ENCODE measurements at places on chromosomes 2 and 18. TPM values are rescaled to one million over a fixed set of nuclear protein-coding genes. Genes with fewer than 3 reads are reported as not detected.
A peak's percentile ranks its signal among the peaks of the same experiment; 100 is the strongest.

DQX1 gene
- 0.27 TPM for total RNA-seq

EML6 gene
- 1.3 TPM for total RNA-seq

NEB gene
- total RNA-seq: 0.06 TPM

SPATA3 gene
- total RNA-seq: not detected

LINC00305 gene
- not detected for total RNA-seq

NOL4 gene
- total RNA-seq: not detected

TBR1 gene
- not detected for total RNA-seq

MAP3K2 gene
- 43.2 TPM for total RNA-seq

MLPH gene
- total RNA-seq: not detected

GPN1 gene
- total RNA-seq: 50.6 TPM

GRCh38 chr2:7191932-7192331 lies 274.7 kb downstream of the RNF144A start:
- no peak for DNase-seq

GRCh38 chr2:136126421-136126926 lies 8.5 kb upstream of the CXCR4 start:
- DNase-seq: no peak

DNA sequence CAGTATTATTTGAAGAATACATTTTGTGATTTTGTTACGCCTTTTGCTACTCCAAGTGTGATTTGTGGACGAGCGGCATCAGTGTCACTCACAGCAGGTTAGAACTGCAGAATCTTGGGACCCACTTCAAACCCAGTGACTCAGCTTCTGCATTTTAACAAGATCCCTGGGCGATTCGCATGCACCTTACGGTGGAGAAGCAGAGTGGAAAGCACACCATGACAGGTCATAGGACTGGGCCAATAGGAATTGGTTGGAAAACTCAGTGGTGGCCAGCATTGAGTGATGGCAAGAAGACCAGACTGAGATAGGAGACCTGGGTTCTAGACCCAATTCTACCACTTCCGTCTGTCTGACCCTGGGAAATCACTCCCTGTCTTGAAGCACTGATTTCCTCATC lies 26.3 kb downstream of the CTLA4 start:
- no peak for DNase-seq

- no peak for DNase-seq
These were observed 36.8 kb downstream of the ADAM23 start for GRCh38 chr2:206480161-206480560.

DNA sequence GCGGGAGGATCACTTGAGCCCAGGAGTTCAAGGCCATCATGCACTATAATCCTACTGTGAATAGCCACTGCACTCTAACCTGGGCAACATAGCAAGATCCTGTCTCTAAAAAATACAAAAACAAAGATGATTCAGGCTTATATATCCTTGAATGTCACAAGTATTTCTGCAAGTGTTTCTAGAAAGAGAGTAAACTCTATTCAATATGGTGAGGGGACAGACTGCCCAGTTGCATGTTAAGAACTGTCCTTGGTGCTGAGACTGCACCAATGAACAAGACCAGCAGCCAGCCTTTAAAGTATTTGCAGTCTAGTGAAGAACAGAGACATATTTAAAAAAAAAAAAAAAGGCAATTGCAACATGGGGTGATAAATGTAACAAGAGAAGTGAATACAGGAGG lies 16.4 kb downstream of the MAP3K19 start:
- no peak for DNase-seq

- DNase-seq: no peak
These were observed 12.1 kb downstream of the CCDC141 start for GRCh38 chr2:179037807-179038206.

GRCh38 chr2:60064687-60065389 lies 488.6 kb downstream of the BCL11A start:
- no peak for DNase-seq

- DNase-seq: peak; percentile 74
These were observed 42.9 kb downstream of the HDLBP start for GRCh38 chr2:241272303-241273209.

- no peak for DNase-seq
These were observed 351.0 kb downstream of the PIK3C3 start for GRCh38 chr18:42305869-42306593.

- DNase-seq: peak; percentile 13
These were observed 217.9 kb downstream of the VAPA start for GRCh38 chr18:10131460-10132395.

- DNase-seq: no peak
These were observed 195.0 kb downstream of the EPHA4 start for GRCh38 chr2:221377066-221377465.

DNA sequence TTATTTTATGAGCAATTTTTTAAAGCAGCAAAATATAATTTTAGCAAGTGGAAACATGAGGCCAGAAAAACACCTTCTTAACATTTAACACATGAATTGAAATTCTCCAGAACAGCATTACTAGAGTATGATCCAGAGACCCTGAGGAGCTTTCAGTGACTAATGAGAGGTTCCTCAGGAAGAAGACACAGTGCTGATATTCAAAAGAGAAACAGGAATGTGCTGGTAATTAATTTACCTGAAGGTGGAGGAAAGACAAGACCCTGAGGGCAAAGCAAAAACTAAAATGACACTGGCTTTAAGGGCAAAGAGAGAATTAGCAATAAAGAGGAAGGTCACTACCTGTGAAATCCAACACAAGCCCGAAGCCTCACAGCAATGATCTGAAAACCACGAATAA lies 97.0 kb downstream of the CDH2 start:
- no peak for DNase-seq

DNA sequence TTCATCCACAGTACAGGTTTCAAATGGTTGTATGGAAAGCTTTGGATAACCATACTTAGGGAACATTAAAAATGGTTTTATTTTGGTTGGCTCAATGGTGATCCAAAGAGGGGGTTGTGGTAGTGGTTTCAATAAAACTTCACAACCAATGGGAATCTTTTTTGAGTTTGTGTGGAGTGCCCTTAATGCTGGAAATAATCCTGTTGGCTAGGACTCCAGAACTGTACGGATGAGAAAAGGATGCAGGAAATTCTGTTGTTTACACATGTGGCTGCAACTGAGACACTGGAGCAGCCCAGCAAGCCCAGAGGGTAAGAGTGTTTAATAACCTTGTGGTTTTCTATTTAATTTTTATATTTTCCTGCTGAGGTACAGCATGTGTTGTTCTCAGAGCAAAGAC lies at the start of gene CCDC102B:
TSS of gene CCDC102B (plus strand) at position 210 of the 400 bp plus-strand sequence. CDS start 38,684 bp downstream, outside the sequence.
- DNase-seq: no peak

DNA sequence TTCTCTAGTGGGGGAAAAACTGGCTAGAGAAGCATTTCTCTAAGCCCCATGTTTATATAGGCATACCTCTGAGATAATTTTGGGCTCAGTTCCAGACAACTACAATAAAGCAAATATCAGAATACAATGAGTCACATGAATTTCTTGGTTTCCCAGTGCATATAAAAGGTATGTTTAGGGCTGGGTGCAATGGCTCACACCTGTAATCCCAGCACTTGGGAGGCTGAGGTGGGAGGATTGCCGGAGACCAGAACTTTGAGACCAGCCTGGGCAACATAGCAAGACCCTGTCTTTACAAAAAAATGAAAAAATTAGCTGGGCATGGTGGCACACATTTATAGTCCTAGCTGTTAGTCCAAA lies 22.2 kb downstream of the TSN start:
- no peak for DNase-seq

GRCh38 chr2:64325477-64325851 lies 128.5 kb upstream of the LGALSL start:
- DNase-seq: peak; percentile 21

Measured in activated naive CD8-positive, alpha-beta T cell treated with anti-CD3 and anti-CD28 coated beads for 36 hours (primary cell).